RPMI8226 (cell line): ENCODE measurements at places on chromosomes 6 and 20.

DNA sequence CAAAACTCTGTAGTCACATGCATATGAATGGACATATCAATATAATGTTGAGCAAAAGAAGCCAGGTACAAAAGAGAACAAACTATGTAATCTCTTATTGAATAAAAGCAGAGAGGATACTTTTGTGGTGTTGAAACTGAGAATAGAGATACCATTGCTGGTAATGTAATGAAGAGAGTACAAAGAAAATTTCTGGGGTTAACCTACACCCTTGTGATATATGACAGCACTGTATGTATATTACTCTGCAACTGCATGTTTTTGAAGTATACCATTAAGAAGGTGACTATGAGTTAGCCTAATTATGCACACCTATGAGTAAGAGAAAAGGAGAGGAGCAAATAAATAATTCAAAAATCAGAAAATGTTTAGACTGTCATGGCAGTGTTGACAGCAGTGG is 268.8 kb upstream of the DEFB112 start:
- DNase-seq: no peak

DNA sequence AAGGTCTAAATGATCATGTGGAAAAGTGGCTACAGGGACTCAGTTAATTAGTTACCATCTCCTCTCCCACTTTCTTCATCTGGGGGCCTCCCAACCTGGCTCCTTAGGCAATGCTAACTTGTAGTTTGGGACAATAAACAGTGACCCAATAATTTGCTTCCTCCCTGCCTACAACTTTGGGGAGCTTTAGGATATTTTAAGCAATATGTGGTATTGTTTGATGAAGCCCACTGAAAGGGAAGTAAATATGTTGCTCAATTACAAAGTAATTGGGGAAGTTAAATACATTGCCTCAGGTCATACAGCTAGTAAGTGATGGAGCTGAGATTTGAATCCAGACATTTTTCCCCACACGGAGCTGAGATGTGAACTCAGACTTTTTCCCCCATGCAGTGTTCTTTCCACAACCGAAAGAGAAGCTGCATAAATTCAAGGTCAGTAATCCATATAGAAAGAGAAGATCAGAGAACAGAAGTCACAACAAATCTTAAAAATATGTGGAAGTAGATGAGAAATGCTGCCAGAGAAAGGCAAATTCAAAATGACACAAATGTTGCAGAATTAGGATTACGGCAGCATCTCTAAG is 26.6 kb downstream of the ZHX3 start:
- DNase-seq: no peak

- no peak for DNase-seq
These were observed 199.9 kb upstream of the SOX4 start for GRCh38 chr6:21393441-21394165.

DNA sequence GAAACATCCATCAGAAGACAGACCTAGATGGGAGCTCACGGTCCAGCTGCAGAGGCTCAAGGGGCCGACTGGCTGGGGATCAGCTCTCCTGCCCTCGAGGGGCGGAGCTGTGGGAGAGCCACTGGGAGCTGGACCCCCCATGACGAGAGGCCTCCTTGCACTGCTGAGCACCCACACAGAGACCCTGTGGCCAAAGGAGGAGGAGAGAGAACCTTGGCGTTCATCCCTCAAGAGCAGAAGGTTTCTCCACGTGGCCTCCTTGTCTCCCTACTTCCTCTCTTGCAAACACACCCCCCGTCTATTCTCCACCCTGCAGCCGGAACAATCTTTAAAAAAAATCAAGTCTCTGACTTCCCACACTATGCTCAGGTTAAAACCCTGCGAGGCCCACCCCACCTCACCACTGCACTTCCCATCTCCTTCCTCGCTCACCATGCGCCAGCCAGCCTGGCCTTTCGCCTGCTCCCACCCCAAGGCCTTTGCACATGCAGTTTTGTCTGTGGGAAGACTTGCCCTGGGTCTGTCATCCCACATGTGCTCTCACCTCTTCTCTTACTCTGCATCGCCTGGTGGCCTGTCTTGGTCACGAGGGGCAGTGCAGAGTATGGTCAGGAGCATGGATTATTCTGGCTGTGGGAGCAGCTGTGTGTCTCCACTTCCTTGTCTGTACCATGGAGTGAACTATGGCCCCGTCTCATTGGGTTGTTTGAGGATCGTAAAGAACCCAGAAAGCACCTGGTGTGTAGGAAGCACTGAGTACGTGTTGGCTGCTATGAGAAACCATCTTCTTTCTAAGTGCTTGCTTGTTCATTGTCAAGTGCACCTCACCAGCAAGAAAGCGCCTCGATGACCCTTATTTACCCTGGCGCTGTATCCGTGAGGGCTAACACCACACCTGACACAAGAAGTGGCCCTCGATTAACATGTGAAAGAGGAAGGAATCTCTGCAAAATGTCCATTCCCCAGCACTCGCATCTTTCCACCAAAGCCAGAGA is 32.9 kb downstream of the PMEPA1 start:
- DNase-seq: no peak
